ENCODE measurements at places on chromosomes 7 and 10.

DNA sequence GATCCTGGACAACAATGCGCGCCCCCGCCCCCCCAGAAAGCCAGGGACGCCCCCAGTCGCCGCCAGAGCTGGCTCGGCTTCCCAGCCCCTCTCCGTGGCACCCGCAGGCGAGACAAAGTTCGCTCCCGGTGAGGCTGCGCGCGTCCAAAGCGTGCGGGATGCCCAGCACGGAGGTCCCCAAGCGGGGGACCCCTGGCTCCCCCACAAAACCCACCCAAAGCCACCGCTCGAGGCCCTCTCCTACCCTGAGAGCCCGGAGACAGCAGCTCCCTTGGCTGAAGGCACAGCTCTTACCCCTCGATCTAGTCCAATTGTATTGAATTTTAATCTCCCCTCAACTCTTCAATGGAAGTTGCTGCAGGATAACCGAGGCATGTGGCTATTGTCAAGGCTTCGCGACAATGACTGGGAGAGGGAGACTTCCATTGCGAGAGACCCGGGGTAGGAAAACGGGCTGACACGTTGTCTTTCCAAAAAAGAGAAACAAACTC, 305.3 kb downstream of the PRPF18 start:
- no peak for DNase-seq

DNA sequence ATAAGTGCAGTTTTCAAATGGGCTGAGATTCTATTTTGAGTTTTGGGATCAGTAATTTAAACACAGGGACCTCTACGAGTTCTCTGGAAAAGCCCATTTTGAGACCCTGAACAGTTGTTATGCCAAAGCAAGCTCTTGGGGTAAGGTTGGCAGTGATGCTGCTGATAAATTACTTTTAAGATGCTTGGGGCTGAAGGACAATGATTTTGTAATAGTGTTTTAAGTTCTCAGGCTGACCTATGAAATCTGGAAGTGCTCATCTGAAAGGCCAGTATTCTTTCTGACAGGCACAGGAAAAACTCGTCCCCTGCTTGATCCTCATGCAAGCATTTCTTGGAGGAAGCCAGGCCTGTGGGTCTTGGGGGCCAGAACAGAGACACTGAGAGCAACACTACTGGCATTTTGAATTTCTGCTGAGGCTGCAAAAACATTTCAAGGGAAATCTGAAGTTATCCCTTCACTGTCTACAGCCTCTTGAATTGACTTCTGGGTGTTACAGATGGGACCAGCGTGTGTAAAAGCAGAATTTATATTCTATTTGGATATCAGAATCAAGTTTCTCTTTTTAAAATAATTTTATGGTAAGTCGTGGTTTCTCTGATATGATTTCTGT, 79.7 kb downstream of the AUTS2 start:
- DNase-seq: no peak

DNA sequence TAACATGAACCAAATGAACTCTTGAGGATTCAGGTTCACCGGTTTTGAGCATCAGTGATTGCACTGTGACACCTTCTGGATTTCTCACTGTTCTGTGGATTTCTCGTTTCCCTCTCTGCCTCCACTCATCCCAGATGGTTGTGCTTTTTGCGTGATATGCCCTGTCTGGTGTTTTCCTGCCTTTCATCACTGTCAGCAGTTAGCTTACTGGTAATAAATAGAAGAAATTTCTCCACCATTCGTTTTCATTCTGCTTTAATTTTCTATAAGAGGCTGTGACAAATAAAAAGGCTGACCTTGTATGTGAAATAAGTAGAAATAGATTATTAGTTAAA, 16.2 kb downstream of the BPGM start:
- no peak for DNase-seq

DNA sequence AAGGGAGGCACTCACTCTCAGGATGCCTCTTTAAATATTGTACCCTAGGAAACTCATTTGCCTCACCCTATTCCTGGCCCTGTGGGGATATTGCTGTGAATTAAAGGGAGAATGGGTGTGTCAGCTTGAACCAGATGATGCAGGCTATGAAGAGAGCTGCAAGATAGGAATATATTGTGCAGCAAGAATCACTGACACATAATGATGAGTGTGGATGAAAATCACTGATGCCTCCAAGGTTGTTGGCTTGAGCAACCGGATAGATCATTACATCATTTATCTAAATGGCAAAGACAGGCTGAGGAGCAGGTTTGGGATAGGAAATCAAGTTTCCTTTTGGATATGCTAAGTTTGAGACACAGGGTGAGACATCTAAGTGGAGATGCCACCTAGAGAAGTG, 6.2 kb downstream of the SLC26A4 start:
- DNase-seq: no peak

DNA sequence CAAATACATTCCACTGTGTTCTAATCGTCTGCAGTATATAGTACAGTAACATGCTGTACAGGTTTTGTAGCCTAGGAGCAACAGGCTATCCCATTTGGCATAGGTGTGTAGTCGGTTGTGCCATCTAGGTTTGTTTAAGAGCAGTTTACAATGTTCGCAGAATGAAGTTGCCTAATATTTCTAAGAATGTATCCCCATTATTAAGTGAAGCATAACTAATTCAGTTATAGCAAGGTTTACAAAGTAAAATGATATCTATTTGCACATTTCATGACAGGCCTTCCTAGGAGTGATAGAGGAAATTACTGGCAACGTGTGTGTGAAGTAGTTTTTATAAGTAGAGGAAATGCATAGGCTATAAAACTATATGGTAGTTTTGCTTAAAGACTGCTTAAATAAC, 4.0 kb downstream of the CREM start:
- DNase-seq: no peak

DNA sequence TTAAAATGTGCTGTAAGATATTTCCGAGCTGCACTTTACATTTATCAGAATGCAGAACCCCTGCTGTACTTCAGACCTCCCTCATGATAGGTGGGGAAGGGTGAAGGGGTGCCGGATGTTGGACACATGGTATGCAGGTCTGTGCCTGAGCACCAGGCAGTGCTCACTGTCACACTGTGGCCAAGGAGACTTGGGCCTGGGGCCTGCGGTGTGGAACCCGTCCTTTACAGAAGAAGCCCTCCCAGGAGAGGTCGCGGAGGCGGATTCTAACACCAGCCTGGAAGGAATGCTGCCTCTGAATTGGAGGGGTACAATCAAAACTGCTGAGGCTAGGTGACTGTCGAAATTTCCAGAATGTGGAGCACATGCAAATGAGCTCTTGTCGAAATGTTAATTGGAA, 34.5 kb downstream of the DNAJB6 start:
- DNase-seq: no peak

GRCh38 chr7:25454020-25454419, 225.7 kb upstream of the NPVF start:
- DNase-seq: no peak

DNA sequence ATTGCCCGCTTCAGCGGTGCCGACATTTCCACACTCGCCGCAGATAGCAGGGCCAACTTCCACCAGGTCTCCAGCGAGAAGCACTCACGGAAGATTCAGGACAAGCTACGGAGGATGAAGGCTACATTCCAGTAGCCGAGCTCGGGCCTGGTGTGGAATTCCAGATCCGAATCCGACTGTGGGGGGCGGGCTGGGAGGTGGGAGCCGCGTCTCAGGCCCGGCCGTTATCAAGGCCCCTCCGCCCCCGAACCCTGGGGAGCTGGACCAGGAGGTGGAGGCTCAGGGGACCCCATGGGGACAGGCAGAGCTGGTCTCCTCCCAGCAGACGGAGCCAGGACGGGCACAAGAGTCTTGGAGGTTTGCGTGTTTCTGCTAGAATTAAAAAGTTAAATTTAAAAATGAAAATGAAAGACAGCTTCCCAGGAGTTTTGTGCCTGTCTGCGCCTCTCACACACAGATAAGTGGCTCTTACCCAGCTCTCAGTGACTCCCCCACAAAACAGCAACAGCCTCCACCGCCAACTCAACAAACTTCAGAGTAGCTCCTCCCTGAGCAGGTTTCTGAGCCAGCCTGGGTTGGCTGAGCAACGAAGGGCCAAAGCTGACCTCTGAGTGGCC, 5.2 kb upstream of the UTF1 start:
- no peak for DNase-seq

- peak; percentile 71 for DNase-seq
Observed at GRCh38 chr10:119309423-119309770, 102.0 kb downstream of the GRK5 start.

DNA sequence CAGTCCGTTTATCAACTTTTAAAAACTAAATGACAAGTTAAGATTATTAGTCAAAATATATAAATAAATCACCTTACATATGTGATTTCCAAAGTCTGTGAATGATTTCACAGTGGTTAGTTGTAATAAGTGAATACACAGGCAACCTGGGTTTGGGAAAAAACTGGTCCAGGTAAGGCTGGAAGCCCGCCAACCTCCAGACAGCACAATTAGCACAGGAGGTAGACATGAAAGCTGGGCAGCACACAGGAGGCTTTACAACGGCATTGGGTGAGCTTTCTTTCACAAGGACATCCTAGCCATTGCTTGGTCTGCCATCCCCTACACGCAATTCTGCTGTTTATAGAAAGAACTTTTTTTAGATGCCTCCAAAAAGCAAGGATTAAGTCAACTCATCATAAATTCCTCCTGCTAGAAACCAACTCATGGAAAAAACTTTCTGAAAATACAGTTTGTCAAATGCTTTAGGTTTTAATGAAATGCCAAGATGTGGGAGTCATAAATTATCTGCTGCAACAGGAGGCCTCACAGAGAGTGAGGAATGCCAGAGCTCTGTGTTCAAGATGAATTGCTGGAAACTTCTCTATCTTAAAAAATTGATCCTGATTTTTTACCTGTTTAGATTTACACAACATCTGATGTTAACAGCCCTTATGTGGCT, 346.8 kb upstream of the NFE2L3 start:
- DNase-seq: no peak

DNA sequence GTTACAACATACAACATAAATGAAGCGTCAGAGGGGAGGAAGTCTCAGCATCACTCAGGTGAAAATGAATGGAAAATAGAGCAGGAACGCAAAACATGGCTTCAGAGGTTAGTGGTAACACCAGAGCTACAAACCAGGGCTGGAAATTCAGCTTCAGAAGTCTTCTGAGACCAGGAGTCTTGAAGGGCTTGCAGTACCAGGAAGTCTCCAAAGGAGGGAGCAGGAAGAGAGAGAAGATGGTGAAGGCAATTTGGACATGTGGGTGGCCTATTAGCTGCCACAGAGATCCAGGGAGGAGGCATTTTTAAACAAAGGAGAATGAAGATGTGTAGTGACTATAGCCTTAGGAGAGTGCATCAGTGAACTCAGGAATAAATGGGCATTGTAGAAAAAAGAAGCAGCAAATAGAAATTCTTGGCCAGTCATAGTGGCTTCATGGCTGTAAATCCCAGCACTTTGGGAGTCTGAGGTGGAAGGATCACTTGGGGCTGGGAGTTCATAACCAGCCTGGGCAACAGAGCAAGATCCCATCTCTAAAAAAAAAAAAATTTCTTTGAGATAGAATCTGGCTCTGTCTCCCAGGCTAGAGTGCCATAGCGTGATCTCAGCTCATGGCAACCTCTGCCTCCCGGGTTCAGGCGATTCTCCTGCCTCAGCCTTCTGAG, 9.3 kb upstream of the TET1 start:
- DNase-seq: peak; percentile 59

- DNase-seq: no peak
Observed at GRCh38 chr7:50851451-50851850, 68.8 kb upstream of the GRB10 start.

- no peak for DNase-seq
Observed at GRCh38 chr7:30175636-30176147, 40.9 kb downstream of the MTURN start.

GRCh38 chr10:43226851-43227845, 39.7 kb downstream of the RASGEF1A start:
- DNase-seq: no peak

GRCh38 chr7:30874656-30875302, 36.9 kb upstream of the AQP1 start:
- DNase-seq: no peak

GRCh38 chr10:35576730-35577129, 28.4 kb upstream of the GJD4 start:
- no peak for DNase-seq

DNA sequence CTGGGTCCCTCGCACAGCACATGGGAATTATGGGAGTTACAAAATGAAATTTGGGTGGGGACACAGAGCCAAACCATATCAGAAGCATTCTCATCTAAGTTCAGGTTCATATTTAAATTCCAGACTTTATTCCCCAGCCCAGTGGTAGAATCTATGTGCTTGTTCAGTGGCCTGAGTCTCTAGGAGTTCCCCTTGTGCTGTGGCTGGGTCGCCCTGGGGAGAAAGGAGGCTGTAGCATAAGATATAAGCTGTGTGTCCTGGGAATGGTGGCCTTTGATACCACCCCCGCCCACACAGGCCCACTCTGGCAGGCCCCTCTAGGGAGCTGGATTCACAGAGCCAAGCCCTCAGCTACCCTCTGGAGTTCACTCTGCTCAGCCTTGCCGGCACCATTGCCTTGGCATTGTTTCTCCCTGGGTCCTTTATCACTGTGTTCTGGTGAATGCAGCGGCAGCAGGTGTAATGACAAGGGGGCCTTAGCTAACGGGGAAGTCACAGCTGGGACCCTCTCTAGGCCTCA, 64.2 kb downstream of the MINDY4 start:
- DNase-seq: no peak

DNA sequence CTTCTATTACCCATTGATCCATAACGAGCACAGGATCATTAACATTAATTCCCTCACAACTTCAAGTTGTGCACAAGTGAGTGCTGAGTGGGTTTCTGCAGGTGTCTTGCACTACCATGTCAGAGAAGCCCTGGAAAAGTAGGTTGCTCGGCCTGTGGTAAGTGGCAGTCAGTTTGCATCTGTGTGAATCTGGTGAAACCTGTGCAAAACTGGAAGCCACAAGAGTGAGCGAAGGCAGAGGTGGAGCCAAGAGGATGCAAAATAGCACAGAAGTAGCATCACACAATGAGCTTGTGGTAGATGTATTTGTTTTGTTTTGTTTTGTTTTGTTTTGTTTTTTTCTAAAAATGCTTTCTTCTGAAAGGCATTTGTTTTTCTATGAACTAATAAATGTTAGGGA, 181.5 kb downstream of the THSD7A start:
- DNase-seq: no peak

- peak; percentile 86 for DNase-seq
Observed at GRCh38 chr7:143205560-143206293, 16.1 kb upstream of the TAS2R40 start.

DNA sequence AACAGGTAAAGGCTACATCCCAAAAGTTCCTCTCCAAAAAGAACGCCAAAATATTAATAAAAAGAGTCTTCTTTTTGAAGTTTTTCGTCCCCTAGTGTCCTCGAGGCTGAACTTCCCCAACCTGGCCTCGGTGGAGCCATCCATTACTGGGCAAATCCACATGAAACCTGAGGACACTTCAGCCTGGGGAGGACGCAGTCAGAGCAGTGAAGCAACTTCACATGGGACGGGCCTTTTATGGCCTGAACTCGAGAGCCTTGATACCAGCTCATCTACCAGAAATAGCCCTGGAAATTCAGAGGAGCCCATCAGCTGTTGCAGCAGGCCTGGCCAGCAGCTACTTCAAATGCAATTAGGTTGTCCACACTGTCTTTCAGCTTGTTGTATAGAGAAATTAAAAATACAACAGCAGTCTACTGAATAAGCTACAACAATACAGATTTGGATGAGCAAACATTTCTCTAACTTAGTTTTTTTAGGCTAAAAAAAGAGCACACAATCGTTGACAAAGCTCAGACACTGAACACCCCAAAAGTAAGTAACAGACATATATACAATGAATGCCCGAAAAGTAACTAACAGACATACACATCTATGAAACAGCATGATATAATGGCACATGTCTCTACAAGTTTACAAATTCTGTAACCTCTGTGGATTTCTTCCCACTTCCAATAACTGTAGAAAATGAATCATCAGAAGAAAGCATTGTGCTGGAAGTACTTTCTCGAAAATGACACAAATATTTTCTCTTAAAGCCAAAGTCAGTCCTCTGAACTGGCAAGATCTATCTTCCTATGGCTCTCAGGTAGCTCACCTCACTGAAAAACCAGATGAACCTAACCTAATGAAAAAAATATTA, at the start of gene SVIL:
Gene SVIL (minus strand): TSS at position 208 of the 862 bp plus-strand sequence. CDS start 79,913 bp downstream, outside the sequence.
- DNase-seq: no peak

Data from B cell (primary cell).